HepG2 (cell line): ENCODE measurements at places on chromosomes 3 and 15. TPM values are rescaled to one million over a fixed set of nuclear protein-coding genes. Genes with fewer than 3 reads are reported as not detected.

Gene ADGRG7
- total RNA-seq: not detected in 2 replicates

Gene LMOD3
- total RNA-seq: not detected in 2 replicates

- no peak overlapping the region for H3K4me3 ChIP-seq
- H3K36me3 ChIP-seq: no peaks in the 10 kb centered on the region
- DNase-seq: no peak
- peaks cover 21% of the 10 kb centered on the region for H3K4me1 ChIP-seq
- no peaks in the 10 kb centered on the region; the same call in 1 of the 2 replicates for H3K27me3 ChIP-seq
These were observed 8.4 kb upstream of the MYO1E start for GRCh38 chr15:59380902-59381610.

Gene CHD2
- 47.3 and 54.1 TPM in 2 replicates for total RNA-seq

GRCh38 chr3:85576091-85576690, 617.4 kb downstream of the CADM2 start:
- no peak overlapping the region for H3K4me3 ChIP-seq
- no peaks in the 10 kb centered on the region for H3K27me3 ChIP-seq
- DNase-seq: peak; percentile 44
- H3K4me1 ChIP-seq: no peaks in the 10 kb centered on the region
- no peaks in the 10 kb centered on the region for H3K36me3 ChIP-seq

DNA sequence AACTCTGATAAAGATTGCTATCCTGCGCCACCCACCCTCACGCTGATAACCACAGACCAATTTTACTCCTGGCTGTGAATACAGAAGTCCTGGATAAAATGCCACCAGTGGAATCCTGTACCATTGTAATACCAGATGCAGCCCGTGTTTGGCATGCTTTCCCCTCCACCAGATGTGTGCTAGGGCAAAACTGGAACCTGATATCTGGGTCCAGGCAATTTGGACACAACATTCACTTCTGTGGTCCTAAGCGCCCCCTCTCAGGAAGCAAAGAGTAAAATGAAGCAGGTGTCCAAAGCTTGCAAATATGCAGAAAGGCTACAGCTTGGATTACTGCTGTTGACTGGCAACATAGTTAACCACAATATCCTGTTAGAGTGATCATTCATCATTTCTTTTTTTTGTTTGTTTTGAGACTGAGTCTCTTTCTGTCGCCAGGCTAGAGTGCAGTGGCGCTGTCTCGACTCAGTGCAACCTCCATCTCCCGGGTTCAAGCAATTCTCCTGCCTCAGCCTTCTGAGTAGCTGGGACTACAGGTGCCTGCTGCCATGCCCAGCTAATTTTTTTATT, 32.8 kb downstream of the LOXL1 start:
- H3K4me1 ChIP-seq: no peaks in the 10 kb centered on the region
- H3K36me3 ChIP-seq: no peaks in the 10 kb centered on the region
- no peak overlapping the region for H3K4me3 ChIP-seq
- H3K27ac ChIP-seq: no peak overlapping the region
- peaks cover 15% of the 10 kb centered on the region; the same call in 2 of the 3 replicates for H3K27me3 ChIP-seq

DNA sequence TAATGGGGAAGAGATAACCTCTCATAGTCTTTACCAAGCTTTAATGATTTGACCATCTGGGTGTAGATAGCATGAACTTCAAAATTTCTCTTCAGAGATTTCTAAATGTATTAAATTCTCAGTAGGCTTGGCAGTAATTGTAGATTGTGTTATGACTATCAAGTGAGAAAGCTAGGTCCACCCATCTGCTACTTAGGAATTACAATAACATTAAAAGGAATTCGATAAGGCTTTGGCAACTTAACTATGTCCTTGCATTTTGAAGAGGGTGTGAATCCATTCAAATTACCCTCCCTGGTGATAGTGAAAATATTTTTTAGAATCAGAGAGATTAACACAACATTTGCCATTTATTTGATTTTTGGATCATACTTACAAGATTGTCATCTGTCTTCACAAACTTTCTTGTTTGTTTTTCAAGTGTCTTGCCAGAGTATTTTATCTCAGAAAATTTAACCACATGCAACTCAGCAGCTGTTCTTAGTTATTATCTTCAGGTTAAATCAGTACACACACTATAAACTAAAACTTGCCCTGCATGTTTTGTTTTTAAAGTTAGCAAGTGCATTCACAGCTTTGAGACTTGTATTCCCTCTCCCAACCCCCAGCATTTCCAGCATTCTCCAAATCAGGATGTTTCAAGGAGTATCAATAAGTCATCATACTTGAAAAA, 69.6 kb upstream of the COL8A1 start:
- H3K27me3 ChIP-seq: no peaks in the 10 kb centered on the region
- no peak overlapping the region for H3K4me3 ChIP-seq
- H3K4me1 ChIP-seq: no peaks in the 10 kb centered on the region
- no peak overlapping the region for H3K27ac ChIP-seq
- no peak for DNase-seq
- H3K36me3 ChIP-seq: no peaks in the 10 kb centered on the region

- no peak for DNase-seq
- no peak overlapping the region for H3K4me3 ChIP-seq
- H3K27ac ChIP-seq: no peak overlapping the region
- H3K27me3 ChIP-seq: no peaks in the 10 kb centered on the region
- no peaks in the 10 kb centered on the region for H3K36me3 ChIP-seq
These were observed 153.9 kb downstream of the APBA2 start for GRCh38 chr15:29039466-29040369.

DNA sequence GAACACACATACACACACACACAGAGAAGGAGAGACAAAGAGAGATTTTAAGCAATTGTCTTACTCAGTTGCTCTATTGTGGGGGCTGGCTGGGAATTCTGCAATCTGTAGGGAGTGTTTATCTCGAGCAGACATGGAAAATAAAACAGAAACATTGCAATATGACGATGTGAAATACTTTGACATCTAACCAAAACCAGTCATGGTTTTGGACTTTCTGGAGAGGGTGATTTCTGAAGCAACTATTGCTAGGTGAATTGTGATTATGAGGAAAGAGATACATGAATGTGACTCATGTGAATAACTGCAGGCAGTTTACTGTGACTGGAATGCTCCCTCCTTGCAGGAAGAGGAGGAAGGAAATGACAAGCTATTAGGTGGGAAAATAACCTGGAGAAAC, 12.3 kb upstream of the PHLDB2 start:
- no peaks in the 10 kb centered on the region for H3K4me1 ChIP-seq
- H3K4me3 ChIP-seq: no peak overlapping the region
- H3K27me3 ChIP-seq: no peaks in the 10 kb centered on the region

Gene TRANK1
- total RNA-seq: 0.13 and 0.67 TPM in 2 replicates
